ENCODE measurements at places on chromosomes 2 and 18.

GRCh38 chr2:149552226-149552625 is 35.3 kb downstream of the MMADHC start:
- no peak for DNase-seq

GRCh38 chr2:71510196-71510807 is 56.9 kb downstream of the DYSF start:
- DNase-seq: peak; percentile 19

- no peak for DNase-seq
Observed at GRCh38 chr2:206031950-206032567, 53.9 kb downstream of the INO80D start.

- DNase-seq: no peak
Observed at GRCh38 chr18:22921772-22922171, 11.4 kb upstream of the RBBP8 start.

DNA sequence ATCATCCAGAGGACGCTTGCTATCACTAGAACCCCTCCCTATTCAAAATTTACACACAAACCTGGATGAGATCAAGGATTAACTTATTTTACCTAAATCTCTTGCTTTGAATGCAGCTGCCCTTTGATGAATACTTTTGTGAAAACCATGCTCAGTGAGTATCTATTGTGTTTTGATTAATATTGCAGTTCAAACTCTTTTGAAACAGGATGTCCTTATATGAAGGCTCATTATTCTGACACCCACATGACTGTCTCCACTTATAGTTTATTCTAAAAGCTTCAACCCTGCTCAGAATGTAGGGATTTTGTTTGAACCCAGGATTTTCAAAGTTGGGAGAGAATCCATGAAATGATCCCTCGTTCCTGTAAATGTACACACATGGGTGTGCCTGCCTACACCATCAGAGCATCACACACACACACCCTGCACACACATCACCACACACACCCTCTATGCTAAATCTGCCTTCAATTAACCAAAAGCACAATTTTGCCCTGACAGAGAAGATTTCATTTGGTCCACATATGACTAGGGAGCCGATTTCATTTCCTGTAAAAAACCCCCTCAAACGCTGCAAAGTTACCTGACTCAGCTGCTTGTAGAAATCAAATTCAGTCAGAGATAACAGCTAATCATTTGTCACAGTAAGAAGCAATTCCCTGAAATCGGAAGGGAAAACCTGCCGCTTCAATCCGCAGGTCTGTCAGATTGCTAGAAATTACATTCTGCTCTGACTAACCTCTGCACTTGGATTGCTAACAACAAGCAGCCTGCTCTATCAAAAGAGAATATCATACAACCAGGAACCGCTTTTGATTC is 65.2 kb downstream of the ZEB2 start:
- DNase-seq: no peak

GRCh38 chr18:45198526-45198925 is 416.8 kb upstream of the SLC14A2 start:
- DNase-seq: peak; percentile 35

GRCh38 chr2:43462866-43463641 is 132.8 kb downstream of the THADA start:
- no peak for DNase-seq

DNA sequence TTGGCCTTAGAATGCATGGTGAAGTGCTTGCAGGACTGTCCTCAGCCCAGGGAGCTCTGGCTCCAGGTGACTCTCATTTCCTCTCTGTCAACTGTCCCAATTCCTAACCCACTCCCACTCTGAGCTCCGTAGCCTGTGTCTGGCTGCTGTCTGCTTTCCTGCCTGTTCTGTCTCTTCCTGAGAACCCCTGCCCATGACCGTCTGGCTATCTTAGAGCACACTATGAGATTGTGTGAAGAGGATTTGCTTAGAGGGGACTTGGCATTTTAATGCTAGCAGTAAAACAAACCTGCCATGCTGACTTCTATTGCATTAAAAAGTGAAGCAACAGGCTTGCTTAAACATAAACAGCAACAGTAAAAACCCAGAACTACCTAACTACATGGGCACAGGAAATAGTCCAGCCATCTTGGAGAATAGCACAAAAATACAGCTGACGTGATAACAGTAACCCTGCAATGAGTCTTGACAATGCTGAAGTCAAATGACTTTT is 234.7 kb downstream of the PRKCE start:
- DNase-seq: no peak

GRCh38 chr2:210169516-210170195 is 1.6 kb downstream of the KANSL1L start:
- peak; percentile 78 for DNase-seq

DNA sequence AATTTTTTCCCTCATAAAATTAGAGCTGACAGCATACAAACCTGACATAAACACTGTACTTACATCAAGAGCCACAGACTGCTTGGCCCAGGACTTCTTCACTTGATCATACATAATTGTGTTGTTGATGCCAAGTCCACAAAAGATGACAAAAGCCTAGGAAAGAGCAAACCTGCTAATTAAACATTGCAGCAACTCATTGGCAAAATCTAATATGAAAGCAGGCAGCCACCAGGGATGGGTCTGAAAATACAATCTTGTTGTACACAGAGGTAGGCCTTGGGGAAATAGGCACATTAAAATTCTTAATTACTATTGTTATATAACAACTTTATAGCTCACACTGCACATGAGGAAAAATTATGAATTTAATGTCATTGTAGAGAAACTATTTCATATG is 255.8 kb downstream of the PDE11A start:
- DNase-seq: no peak

DNA sequence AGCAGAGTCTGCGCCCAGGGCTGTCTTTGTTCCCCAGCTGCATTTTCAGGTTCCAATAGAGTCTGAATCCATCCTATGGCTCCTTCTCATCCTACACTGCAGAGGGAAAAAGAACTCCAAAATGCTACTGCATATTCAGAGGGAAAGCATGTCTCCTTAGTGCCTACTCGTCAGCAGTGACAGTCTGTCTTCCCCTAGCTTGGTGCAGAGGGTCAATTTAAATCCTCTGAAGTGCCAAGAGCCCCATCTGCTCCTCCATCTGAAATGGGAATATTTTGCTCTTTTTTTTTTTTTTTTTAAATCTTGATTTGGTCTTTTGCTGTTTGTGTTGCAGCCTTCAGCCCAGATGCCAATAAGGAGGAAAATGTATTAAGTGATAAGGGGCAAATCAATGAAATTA is 199.3 kb downstream of the RNF144A start:
- DNase-seq: no peak

DNA sequence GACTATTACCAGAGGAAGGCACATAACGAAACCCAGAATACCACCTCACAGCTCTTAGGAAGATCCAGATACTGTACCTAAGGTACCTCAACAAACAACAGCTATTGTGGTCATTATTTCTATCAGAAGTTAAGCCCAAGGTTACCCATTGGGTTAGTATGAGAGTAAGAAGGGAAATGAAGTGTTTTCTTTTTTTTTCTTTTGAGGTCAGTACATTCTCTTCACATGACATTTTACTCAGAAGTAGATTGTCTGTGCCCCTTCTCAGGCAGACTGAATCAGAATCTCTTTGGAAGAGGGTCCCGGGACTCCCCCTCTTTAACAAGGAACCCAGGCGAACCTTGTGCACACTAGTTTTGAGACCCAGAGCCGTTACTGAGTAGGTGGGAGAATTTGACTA is 233.7 kb upstream of the CXCR4 start:
- no peak for DNase-seq

All from astrocyte (in vitro differentiated cells and primary cell).